ENCODE measurements at places on chromosomes 5 and 9. TPM values are rescaled to one million over a fixed set of nuclear protein-coding genes. Genes with fewer than 3 reads are reported as not detected.

GRM6 gene
- total RNA-seq = 0.16 TPM

MEGF10 gene
- 20.0 TPM for total RNA-seq

DNA sequence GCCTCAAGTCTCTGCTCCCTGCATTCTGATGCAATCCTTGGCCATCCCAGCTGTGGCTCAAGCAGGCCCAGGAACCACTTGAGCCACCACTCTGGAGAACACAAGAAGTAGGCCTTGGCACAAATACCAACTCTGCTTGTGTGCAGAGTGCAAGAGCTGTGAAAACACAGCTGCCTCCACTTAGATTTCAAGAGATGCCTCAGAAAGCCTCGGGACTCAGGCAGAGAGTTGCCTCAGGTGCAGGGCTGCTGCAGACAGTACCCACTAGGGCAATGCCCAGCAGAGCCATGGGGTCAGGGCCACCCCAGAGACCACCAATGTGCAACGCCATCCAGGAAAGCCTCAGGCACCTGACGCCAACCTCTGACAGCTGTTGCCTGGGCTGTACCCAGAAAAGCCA is 82.4 kb downstream of the FREM1 start:
- DNase-seq = no peak

DNA sequence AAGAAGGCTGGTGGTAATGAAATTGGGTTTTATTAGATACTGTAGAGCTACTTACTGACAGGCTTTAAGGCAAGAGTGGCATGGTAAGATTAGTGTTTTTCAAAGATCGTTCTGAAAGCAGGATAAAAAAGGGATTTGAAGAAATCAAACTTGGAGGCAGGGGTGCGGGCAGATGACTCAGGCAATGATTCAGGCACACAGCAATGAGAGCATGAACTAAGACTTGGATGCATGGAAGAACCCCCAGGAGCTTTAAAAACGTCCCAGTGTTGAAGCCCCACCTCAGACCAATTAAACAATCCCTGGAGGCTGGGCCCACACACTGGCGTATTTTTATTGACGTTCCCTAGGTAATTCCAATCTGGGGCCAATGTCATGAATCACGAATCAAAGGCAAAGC is 102.5 kb downstream of the SREK1 start:
- no peak for DNase-seq

GRCh38 chr5:1401536-1402138 is 43.6 kb downstream of the SLC6A3 start:
- no peak for DNase-seq

GRCh38 chr9:6646293-6646636 is 736 bp upstream of the GLDC start:
- no peak for DNase-seq

DNA sequence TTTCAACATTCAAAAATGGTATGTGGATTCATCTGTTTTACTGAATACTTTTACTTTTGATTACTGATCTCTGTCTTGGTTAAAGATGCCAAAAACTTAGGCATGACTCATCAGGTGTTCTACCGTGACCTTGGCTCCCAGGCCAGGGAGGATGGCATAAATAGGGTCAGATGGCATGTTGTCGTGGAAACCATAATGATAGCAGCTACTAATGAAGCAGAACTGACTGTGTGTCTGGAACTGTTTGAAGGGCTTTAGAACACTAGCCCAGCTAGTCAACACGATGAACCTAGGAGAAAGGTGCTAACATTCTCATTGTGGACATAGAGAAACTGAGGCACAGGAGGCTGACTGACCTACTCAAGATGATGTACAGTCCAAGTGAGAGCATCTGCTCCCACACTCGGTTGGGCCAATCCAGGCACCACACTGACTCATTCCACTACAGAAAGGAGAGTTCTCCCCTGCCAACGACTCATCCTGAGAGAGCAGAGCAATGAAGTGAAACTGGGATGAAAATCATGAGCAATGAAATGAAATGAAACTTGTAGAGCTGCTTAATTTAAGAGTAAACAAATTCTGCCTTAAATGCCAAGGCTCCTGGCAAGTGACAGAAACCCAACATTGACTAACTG is 116.0 kb downstream of the TENT4A start:
- peak; percentile 18 for DNase-seq
